ENCODE measurements at places on chromosomes 16 and 17.
A peak's percentile ranks its signal among the peaks of the same experiment; 100 is the strongest.

- DNase-seq: peak; percentile 72
These were observed 3.3 kb upstream of the TRARG1 start for GRCh38 chr17:1275962-1276736.

DNA sequence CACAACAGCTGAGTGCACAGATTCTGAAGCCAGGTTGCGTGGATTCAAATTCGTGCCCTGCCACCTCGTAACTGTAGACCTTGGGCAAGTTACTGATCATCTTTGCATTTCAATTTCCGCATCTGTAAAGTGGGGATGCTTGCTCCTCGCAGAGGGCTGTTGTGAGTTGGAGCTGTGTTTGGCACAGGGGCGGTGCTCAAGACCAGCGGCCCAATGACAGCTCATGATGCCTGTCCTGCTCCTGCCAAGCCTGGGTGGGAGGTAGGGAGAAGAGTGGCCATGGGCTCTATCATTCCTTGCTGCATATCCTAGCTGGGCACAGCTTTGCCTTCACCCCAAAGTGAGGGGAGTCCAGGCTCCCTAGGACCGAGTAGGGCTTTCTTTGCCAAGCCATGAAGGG lies 12.6 kb downstream of the NXPH3 start:
- DNase-seq: no peak

DNA sequence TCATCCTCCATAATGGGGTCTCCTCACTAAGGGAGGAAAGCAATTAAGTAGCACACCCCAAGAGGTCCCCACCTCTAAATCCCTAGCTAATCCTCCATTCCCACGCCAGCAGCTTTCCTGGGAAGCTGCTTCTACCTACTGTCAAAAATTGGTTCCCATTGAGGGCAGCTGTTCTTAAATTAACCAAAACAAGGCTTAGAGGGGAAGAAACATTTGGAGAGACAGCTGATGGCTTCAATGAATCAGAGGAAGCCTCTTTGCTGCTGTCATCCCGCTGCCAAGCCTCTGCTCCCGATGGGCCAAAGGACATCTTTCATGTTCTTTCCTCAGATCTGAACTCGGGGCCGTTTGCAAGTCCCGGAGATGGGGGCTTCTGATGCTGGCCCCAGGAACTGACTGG lies 26.6 kb downstream of the AIPL1 start:
- DNase-seq: no peak

GRCh38 chr17:17506181-17506741 lies 10.1 kb upstream of the RASD1 start:
- no peak for DNase-seq

GRCh38 chr16:27149986-27150385 lies 53.3 kb upstream of the KDM8 start:
- no peak for DNase-seq

- no peak for DNase-seq
These were observed 217.8 kb upstream of the GSE1 start for GRCh38 chr16:85395207-85395912.

GRCh38 chr17:279331-279730 lies 73.3 kb downstream of the RPH3AL start:
- DNase-seq: no peak

DNA sequence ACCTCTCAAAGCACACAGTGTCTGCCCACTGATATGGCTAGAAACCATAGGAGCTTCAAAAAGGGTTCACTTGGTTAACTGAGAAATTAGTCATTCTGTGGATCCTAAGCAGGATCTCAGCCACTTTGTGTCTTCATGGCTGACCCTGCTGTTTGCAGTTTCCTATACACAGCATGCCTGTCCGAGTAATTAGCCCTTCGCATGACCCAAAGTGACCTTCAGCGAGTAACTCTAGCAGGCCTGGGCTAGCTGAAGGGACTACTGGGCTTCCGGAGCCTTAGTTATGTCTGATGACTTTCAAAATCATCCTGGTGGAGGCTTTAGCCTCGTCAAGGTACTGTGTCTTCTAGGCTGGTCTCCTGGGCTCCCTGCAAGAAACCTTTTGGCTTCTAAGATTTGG lies 28.9 kb upstream of the FBXW10B start:
- DNase-seq: no peak

- DNase-seq: no peak
These were observed 293.3 kb downstream of the MAF start for GRCh38 chr16:79307214-79307613.

DNA sequence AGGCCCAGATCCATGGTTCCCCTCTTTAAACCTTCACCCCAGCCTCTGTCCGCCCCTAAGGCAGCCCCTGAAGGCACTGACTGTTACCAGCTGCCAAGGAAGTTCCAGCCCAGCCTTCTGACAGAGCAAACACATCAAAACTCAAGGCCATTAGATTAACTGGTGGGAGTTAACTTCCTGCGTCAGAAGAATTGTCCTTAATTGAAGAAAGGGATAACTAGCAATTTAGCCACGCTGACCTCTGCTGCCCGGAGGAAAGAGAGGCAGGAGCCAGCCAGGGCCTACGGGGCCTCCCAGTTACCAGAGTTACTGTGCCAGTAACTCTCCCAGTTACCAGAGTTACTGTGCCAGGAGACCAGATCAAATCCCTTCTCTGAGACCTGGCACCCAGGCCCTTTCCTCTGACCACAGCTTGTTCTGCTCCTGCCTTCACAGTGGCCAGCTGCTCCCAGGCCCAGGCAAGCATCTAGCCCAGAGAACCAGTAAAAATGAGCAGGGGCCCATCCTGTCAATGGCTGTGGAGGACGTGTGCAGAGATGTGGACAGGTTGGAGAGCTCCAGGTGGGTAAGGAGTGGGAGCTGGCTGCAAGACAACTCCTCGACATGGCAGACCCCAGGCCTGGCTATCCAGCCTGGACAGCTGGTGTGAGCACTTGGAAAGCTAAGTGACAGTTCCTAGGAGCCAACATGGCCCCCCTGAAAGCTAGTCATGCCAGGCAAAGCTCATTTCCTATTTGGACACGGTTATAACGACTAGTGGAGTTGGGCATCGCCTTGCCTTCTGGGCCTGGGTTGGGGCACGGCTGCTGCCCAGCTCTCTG lies 2.8 kb upstream of the PITPNM3 start:
- DNase-seq: no peak

GRCh38 chr17:73949903-73950592 lies 253.4 kb upstream of the RPL38 start:
- no peak for DNase-seq

DNA sequence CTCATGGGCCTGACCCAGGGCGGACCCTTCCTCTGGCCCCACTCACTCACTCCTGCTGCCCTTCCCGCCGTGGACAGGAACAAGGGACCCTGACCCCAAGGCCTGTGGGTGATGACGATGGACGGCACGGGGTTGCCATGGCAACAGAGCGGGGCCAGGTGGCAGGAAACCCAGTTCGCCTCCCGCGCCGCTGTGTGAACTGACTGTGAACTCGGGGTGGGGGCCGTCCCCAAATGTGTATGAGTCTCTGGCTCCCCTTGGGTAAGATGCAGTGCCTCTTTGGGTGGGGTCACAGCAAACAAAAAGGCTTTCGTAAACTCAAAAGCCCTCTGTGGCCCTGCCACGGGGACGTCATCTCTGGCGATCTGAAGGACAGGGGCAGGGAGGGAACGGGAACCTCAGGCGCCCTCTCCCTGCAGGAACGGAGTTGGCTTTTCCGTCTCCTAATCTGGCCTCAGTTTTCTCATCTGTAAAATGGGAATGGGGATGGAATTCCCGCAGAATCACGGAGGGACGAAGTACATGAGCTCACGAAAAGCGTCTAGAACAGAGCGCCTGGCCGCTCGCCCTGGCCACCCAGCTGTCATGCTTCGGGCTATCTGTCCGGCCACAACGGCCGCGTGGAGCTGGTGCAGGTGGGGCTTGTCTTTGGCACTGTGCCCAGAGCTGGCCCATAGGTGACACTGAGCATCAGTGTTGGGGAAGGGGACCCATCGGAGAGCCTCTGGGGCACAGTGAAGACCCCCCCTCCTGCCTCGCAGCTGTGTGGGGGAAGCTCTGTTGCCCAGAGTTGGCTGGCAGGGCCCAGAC lies 44.9 kb upstream of the PABPN1L start:
- DNase-seq: no peak

Measured in stimulated activated CD4-positive, alpha-beta T cell treated with anti-CD3 and anti-CD28 coated beads, Interleukin-12 subunit alpha, Interleukin-12 subunit beta, amount 100 ng/mL, for 4 hours (primary cell).